ENCODE measurements at places on chromosomes 4 and X. TPM values are rescaled to one million over a fixed set of nuclear protein-coding genes. Genes with fewer than 3 reads are reported as not detected.
A peak's percentile ranks its signal among the peaks of the same experiment; 100 is the strongest.

Gene CXCL5
- not detected for polyA plus RNA-seq

GRCh38 chrX:97367125-97367524, 483.4 kb downstream of the RPA4 start:
- peak; percentile 26 for DNase-seq

DNA sequence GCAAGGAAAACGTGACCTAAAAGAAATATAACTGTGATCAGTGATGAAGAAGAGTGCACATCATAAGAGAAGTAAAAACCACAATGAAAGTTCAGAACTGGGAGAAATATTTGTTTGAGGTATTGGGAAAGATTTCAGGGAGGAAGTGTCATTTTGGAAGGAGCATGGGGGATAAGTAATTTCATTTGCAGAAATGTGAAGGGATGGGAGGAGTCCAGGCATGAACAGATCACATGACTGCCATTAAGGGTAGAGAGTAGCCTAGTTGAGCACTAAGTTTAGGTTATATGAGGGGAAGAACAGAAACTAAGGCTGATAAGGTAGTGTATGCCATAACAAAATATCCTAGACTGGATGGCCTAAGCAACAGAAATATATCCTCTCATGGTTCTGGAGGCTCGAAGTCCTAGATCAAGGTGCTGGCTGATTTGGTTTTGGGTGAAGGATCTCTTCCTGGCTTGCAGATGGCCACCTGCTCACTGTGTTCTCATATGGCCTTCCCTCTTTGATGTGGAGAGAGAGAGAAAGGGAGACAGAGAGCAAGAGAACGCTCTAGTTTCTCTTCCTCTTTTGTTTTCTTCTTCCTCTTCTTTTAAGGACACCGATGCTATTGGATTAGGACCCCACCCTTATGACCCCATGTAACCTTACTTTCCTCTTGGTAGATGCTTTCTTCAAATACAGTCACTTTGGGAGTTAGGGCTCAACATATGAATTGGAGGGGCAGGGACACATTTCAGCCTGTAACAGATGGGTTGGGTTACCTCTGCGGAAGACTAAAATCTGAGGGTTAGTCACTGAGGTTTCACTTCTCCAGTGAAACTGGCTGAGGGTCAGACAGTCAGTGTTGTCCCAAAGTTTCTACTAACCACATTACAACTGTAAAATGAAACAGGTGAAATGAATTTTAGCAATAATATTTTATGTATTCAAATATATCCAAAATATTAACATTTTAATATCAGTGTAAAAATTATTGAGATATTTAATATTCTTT, 77.9 kb downstream of the EGF start:
- no peak for DNase-seq

DNA sequence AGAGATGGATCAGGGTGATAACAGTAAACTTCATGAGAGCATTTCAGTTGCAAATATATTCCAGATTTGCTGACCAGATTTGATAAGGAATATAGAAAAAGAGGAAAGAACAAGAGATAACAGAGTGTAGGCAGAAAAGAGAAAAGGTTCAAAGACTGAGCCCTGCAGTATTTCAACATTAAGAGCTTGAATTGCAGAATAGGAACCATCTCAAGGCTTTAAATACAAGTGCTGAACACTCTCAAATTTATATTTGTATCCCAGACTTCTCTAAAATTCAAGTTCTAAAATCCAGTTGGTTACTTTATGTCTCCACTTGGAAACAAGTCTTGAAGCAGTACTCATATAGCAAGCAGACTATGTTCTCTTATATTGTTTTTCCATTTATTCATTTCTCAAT, 9.7 kb upstream of the MYOZ2 start:
- DNase-seq: no peak

DNA sequence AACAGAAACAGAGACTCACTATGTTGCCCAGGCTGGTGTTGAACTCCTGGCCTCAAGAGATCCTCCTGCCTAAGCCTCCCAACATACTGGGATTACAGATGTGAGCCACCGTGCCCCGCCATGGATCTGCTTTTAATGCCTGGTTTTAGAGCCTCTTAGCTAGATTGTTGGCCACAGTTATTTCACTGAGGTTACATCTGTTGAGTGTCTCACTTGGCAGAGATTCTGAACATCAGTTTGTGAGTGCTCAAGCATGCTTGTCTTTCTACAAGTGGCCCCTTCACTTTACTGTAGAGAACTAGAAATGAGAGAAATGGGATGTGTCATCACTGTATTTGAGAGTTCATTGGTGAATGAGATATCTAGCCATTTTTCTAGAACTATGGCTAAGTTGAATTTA, 218.5 kb downstream of the APBB2 start:
- no peak for DNase-seq

DNA sequence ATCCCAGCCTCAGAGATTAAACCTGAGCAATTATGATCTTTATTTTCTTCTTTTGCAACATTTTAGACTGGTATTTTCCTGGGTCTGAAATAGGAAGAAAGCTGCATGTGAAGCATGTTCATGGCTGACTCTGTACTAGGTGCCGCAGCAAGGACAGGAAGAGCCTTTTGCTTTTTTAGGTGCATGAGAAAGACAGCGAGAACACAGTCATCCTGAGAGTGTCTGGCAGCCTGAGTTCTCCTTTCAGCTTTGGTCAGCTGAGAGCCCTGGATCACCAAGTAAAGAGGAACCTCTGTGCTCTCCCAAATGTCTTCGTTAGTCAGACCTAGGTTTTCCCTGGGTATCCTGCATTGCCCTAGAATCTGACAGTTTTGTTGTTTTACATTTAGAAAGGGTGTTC, 29.8 kb downstream of the FAM149A start:
- DNase-seq: no peak

GRCh38 chrX:41689711-41690110, 938 bp downstream of the GPR34 start:
- no peak for DNase-seq

All from forelimb muscle (tissue), 1 donor.